ENCODE measurements at places on chromosomes 1 and 21.

GRCh38 chr1:45612941-45613579 lies 10.8 kb downstream of the CCDC17 start:
- no peaks in the 10 kb centered on the region for H3K27me3 ChIP-seq
- H3K4me1 ChIP-seq: no peaks in the 10 kb centered on the region
- H3K4me3 ChIP-seq: no peak overlapping the region
- H3K27ac ChIP-seq: no peak overlapping the region
- peaks cover 24% of the 10 kb centered on the region for H3K36me3 ChIP-seq

- no peaks in the 10 kb centered on the region for H3K4me1 ChIP-seq
- no peaks in the 10 kb centered on the region for H3K27me3 ChIP-seq
- peak overlapping the region; percentile 60 for H3K4me3 ChIP-seq
- no peak for DNase-seq
These were observed 464 bp downstream of the COL11A1 start for GRCh38 chr1:103107741-103108375.

DNA sequence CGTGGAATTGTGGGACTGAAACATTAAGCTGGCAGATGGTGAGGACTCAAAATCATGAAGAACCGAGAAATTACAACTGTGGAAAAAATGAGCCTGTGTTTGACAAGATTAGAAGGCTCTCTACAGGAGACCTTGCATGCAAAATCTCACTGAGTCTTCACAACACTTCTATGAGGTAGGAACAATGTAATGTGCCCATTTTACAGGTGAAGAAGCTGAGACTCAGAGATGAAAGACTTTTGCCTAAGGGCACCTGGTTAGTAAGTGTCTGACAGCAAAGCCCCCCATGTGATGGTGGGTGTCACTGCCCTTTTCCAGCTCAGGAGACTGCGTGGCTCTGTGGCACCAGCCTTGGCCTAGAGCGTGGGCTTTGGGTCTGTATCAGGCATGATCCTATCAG lies 21.0 kb downstream of the OPRD1 start:
- H3K27me3 ChIP-seq: no peaks in the 10 kb centered on the region
- no peaks in the 10 kb centered on the region for H3K4me1 ChIP-seq
- no peak overlapping the region for H3K4me3 ChIP-seq
- no peaks in the 10 kb centered on the region for H3K36me3 ChIP-seq
- DNase-seq: no peak
- H3K27ac ChIP-seq: no peak overlapping the region

GRCh38 chr1:115219927-115220326 lies 118.1 kb downstream of the NGF start:
- no peak overlapping the region for H3K4me3 ChIP-seq
- no peaks in the 10 kb centered on the region for H3K27me3 ChIP-seq
- DNase-seq: no peak
- H3K27ac ChIP-seq: no peak overlapping the region

DNA sequence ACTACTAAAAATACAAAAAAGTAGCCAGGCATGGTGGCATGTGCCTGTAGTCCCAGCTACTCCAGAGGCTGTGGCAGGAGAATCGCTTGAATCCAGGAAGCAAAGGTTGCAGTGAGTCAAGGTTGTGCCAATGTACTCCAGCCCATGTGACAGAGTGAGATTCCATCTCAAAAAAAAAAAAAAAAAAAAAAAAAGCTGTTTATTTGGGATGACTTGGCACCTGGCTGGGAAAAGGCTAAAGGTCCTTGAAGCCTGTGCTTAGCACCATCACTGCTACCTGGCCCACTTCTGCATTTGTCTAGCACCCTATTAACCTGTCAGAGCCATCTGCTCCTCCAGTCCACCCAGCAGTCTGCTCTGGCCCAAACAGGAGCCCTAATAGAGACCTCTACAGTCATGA lies 25.0 kb downstream of the PRDX6 start:
- no peaks in the 10 kb centered on the region for H3K36me3 ChIP-seq
- DNase-seq: no peak
- no peaks in the 10 kb centered on the region for H3K27me3 ChIP-seq
- H3K4me1 ChIP-seq: peaks cover 3% of the 10 kb centered on the region

GRCh38 chr1:240189386-240189989 lies 97.8 kb downstream of the FMN2 start:
- DNase-seq: no peak
- H3K27ac ChIP-seq: no peak overlapping the region
- H3K4me3 ChIP-seq: no peak overlapping the region
- H3K36me3 ChIP-seq: no peaks in the 10 kb centered on the region
- peaks cover 5% of the 10 kb centered on the region for H3K27me3 ChIP-seq
- no peaks in the 10 kb centered on the region for H3K4me1 ChIP-seq
